Epithelial cell of proximal tubule (primary cell): ENCODE measurements at places on chromosomes 1 and 21.

DNA sequence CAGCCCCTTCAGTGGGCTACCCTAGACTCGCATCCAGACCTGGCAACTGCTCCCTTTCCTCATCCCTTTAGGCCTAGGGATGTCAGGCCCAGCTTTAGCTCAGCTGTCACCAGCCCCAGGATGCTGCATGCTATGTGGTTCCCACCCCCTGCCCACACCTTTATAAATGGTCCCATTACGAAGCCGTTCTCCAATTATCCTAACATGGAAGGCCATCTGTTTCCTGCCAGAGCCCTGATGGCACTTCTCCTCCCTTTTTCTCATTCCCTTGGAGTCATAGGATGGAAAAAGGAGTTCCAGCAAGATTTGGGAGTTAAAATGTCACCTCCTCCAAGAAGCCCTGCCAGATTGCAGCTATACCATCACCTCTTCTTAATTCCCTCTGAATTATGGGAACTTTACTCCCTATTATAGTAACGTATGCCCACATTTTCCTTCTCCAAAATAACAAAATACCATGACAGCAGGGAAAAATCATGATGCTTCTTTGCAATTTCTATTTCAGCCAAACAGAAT is 205.0 kb upstream of the GRIK3 start:
- no peak for DNase-seq

DNA sequence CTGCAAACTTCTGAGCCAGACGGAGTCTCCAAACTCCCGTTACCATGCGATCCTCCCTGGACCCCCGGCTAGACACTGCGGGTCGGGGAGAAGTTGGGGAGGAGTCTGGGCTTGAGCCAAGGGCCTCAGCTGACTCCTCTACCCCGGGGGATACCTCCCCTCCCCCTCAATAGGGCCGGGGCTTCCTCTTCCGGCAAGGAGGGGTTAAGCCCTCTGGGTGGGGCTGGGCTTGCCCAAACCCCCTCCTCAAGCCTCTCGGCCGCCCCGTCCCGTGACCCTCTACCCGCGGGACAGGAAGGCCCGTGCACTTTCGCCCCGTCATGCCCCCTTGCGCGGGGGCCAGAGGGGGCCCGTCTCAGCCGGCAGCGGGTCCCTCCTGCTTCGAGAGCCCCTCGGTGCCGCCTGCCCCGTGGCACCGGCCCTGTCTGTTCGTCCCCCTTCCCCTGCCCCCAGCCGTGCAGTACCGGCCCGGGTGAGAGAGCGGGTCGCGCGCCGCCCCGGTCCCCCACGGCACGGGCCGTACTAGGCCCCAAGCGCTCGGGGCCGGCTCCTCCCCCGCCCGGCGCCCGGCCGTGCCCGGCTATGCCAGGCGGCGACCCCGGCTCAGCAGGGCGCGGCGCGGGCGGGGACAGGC is 652 bp downstream of the ARL8A start:
- no peak for DNase-seq

GRCh38 chr1:185520188-185520920 is 203.3 kb upstream of the IVNS1ABP start:
- no peak for DNase-seq

DNA sequence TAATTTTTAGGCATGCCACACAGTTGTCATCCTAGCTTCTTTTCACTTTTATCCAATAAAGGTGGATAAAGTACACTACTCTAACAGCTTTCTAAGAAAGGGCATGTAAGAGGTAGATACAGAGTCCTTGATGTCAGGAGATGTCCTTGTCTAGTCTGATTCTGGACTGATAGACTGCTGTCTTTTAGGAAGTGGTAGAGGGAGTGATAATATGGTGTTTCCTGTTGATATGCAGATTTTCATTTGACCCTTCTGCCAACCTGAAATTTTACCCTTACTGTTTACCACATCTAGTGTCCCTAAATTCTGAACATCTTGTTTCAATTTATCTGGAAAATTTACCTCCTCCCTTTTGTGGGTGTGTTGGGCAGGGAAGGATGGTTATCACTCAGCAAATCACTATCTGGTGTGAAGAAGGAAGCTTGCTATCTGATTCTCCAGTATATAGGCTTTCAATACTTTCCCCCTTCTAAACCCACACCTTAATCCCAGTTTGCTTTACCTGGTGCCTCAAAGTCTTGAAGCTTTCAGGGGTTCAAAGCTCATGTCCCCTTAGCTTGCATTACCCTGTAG is 354.9 kb upstream of the SNX7 start:
- no peak for DNase-seq

DNA sequence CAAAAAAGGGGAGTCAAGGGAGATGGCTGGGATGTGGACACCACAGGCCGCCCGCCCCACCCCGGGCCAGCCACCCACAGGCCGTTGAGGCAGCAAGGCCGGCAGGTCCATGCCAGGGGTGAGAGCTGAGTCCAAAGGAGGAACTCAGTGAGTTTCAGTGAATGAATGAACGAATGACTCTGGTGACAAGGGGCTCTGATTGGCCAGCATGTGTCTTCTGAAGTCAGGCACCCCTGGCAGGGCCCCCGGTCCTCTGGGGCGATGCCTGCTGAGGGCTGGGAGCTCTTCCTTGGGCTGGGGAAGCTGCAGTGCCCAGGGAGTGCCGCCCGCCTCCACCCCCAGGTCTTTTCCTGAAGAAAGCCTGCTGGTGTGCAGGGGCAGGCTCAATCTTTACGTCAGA is 236.1 kb upstream of the VAMP3 start:
- DNase-seq = no peak

- peak; percentile 22 for DNase-seq
Measured at GRCh38 chr1:87515781-87516180, 187.1 kb downstream of the LMO4 start.

GRCh38 chr1:213659580-213660547 is 327.9 kb upstream of the PROX1 start:
- DNase-seq = no peak

DNA sequence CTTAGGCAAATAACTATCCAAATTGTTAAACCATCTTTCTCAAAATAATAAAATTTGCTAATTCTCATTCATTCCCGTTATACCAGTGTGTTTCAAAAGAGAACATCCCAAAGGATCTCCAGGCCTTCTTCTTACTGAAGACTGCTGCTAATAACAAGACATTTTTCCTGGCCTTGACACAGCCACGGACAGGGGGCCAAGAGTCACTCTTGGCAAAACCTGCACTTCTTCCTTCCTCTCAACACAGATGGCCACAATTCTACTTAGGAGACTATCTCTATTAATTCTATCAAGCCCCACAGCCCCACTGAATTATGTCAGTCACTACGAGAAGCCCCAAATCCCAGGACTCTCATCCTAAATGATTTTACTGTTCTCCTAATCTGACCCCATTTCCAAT is 86.0 kb downstream of the EVI5 start:
- DNase-seq = no peak

- DNase-seq = no peak
Measured at GRCh38 chr1:200107004-200107470, 79.5 kb downstream of the NR5A2 start.

DNA sequence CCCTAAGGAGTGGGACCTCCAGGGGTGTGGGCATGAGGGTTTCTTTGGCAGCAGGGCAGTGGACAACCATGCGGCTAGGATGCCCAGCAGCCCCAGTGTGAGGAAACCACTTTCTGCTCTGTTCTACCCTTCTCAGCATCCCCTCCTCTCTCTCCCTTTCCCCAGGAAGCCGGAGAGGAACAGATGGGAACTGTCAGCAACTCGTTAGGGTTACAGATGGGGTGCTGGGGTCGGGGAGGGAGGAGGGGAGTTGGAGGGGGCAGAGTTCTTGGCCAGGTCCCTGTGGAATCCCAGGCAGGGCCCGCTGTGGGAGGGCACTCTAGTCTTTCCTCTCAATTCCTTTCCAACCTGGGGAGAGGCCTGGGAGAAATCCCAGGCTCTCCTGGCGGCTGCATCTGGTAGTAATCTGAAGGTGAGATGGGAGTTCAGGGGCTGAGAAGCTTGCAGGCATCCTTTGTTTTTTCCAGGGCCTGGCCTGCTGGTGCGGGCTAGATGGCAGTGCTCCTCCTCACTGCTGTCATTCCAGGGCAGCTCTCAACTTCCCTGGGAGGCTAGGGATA is 93.9 kb upstream of the CSF3R start:
- DNase-seq = no peak

DNA sequence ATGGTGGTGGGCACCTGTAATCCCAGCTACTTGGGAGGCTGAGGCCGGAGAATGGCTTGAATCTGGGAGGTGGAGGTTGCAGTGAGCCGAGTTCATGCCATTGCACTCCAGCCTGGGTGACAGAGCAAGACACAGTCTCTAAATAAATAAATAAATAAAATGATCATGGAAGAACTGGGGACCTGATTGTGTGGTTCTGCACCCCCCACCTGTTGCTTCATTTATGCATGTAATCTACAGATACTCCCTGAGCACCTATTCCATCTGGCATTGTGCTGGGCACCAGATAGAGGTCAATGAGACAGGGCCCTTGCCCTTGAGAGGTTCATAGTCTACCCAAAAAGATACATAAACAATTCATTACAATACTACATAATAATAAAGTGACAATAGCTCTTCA is 11.0 kb upstream of the RHBG start:
- no peak for DNase-seq

DNA sequence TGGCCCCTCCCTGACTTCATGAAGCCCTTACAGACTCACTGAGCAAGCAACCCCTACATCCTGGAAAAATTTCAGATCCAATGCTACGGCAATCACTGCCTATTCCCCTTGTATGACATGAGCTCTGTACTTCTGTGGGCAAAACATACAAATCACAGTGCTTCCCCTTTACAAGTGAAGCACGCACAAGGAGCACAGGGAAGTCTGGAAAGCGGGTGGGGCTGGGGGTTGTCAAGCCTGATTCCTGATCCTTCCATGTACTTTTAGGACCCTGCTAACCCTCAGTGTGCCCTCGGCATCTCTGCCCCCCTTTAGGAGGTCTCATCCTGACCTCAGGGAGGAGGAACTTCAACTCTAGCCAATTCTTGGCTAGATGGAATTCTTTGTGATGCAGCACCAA is 405.7 kb upstream of the POU3F1 start:
- DNase-seq = no peak

- no peak for DNase-seq
Measured at GRCh38 chr1:74690909-74691308, 17.3 kb upstream of the ERICH3 start.

- DNase-seq = no peak
Measured at GRCh38 chr21:16218682-16219343, 489.0 kb downstream of the USP25 start.

DNA sequence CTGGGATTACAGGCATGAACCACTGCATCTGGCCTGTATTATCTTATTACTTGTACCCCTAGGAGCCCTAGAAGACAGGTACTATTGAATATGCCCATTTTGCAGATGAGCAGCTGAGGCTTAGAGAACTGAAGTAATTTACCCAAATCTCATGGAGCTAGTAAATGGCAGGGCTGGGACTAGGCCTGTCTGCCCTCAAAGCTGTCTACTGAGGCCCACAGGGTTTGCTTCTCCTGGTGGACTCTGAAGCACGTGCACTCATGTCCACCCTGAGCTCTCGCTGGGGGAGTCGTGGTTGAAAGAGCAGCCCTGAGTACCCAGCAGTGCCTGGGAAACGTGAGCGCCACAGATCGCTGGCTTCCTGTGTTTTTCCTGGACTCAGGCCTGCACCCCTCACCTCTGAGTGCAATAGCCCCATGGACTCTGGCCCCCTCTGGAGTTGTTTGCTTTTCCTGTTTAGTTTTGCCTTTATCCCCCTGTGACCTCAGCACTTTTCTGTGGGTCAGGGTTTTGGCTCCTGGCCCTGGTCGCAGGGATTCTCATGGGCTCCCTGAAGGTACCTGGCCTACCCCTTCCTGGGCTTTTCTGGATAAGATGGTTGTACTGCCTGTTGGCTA is 52.4 kb downstream of the ARHGEF10L start:
- DNase-seq = no peak

GRCh38 chr1:167473761-167474160 is 44.6 kb downstream of the CD247 start:
- DNase-seq = no peak

DNA sequence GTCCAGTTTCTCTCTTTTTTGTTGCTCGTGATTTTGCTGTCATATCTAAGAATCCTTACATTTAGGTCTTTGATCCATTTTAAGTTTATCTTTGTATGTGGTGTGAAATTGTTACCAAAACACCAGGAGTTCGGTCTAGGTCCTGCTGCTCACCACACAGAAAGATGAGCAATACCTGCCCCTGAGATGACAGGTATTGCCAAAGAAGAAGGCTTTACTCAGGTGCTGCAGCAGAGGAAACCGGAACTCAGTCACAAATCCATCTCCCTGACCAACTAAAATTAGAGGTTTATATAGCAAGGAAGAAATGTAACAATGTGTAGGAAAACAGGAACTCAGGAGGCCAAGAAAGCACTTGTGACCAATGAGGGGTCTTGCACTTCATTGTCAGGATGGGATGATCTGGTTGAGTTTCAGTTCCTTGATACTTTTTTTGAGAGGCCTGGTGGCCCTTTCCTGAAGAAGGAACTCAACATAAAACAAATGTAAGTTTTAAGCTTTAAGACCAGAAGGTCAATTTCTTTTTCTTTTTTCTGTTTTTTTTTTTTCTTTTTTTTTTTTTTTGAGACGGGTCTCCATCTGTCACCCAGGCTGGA is 16.5 kb upstream of the SETDB1 start:
- DNase-seq = no peak

GRCh38 chr1:59738591-59739015 is 76.1 kb upstream of the HOOK1 start:
- DNase-seq = no peak

DNA sequence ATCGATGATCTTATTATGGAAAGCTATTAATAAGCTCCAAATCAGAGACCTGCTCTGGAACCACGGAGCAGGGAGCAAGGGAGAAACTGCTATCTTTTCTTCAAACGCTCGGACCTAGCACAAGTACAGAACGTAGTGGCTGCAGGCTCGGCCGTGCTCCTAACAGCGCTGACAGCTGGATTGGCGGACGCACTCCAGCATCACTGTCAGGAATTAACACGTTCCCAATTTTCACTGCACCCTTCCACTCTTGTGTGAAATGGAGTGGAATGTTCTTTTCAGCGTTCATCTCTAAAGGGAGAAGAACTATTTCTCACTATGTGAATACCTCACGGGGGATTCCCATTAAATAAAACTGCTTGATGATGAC is 106.9 kb downstream of the ZNF281 start:
- no peak for DNase-seq

DNA sequence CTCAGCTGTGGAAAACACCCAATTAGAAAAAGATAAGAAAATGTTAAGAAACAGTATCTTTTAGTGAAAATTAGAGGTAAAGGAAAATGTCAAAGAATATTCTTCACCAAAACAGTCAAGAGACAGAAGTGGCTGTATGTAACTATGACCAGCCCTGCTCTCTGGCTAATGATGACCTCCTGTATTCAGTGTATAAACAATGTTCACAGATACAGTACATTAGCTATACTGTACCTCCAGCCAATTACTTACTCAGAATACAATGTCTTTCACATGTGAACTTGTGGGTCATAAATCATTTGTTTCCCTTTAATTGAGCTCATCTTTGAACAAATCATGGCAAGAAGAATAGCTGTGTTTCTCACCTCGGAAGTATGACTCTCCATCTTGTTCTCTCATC is 432.0 kb downstream of the LMO4 start:
- DNase-seq = no peak
